ENCODE measurements at places on chromosomes 3 and 15.

DNA sequence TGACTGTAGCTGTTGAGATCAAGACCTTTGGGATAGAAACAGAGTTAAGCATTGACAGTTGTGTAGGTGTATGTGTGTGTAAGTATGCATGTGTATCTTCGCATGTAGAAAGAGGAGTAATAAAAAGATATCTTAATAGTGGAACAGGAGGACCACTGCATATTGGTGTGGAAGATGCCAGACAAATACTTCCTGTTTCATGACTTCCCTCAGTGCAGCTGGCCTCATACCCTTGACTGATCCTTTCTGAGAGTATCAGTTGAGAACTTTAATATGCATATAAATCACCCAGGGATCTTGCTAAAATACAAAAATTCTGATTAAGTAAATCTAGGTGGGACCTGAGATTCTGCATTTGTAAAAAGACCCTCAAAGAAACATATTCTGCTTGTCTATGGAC lies 8.5 kb upstream of the ZBED2 start:
- no peak for DNase-seq

DNA sequence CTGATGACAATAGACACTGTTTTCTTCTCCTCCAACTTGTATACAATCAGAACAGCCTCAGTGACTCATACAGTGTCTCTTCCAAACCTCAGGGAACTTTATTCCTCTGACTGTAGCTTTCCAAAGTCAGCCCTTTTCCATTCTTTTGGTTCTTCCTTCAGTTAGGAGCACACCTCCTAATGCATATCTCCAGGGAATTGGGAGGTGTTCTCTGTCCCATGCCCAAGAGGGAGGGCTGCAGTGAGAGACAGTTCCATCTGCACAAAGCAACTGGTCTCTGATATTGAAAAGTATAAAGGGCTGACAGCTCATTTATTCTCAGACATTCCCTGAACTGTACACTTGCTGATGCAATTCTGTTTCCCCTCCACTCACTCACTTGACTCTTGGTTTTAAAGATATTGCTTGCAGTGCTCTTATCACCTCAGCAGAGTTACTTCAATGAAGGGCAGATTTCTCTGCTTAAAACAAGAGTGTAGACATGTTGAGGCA lies 337.8 kb upstream of the TBC1D5 start:
- no peak for DNase-seq

GRCh38 chr3:152843955-152844354 lies 9.0 kb downstream of the P2RY1 start:
- no peak for DNase-seq

DNA sequence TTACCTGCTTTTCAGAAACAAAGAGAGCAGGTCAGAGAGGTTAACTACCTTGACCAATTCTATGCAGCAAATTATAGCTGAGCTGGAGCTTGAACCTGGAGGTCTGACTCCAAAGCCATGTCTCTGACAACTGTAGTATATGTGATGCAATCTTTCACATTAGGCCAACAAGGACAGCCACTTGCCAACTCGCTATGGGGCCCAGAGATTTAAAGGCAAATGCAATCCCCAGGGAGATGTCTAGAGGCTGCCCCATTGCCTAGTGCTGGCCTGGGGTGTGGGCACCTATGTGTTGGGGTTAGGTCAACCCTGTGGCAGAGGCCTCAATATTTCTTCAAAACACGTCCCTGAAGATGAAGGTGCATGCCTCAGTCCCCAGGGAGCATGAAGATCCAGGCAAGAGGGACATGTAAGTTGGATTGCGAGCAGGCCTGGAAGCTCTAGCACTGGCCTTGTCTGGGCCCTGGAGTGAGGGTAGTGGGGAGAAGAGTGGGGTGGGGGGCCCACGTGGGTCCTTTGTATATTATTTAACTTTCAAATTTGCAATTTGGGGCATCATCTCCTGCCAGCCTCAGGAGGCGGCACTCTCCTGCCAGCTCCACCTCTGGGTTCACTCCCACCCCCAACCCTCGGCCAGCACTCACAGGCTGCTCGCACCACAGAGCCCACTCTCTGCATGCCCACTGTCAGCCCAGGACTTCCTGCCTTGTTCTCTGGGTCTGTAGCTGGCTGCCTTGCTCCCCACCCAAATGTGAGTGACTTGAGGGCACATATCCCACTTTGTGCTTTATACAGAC lies 64.3 kb downstream of the SLC12A8 start:
- DNase-seq = no peak

- DNase-seq = no peak
Observed at GRCh38 chr3:161430307-161430706, 59.0 kb upstream of the SPTSSB start.

DNA sequence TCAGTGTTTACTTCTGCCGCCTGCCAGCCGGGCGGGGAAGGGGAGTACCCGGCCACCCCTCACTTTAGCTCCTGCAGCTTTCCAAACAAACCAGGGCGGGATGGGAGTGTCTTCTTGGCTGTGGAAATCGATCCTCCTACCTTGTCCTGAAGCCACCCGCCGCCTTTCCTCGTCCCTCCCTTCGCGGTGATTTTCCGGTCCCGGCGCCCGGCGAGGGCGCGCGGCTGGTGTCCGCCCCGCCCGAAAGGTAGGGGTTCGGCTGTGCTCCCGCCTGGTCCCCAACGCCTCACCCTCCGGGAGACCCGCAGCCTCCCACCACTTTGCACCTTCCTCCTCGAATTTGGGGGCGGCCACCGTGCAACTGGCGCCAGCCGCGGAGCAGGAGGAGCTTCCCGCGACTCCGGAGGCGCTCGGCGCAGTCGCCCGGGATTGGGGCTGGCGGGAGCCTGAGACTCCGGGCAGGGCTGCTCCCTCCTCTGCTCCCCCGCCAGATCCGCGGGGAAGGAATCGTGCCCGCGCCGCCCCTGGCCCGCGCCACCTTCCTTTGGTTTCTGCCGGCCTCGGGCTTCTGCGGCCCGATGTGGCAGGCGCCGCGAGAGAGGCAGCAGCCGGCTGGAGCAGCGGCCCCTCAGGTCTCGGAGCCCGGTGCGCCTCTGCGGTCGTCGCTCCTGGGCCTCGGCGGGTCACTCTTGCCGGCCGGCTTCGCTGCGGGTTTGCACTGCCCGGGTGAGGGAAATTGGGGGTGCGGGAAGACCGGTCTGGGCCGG lies 30.7 kb upstream of the ST3GAL6 start:
- DNase-seq = no peak

- no peak for DNase-seq
Observed at GRCh38 chr3:125618851-125619250, 23.6 kb upstream of the OSBPL11 start.
